ENCODE measurements at places on chromosomes 3 and 15. TPM values are rescaled to one million over a fixed set of nuclear protein-coding genes. Genes with fewer than 3 reads are reported as not detected.

OR5K2 gene
- not detected for total RNA-seq

IMPG2 gene
- 0.18 TPM for total RNA-seq

DAG1 gene
- total RNA-seq: 30.8 TPM

PLSCR2 gene
- total RNA-seq: not detected

PLA2G4D gene
- not detected for total RNA-seq

All from IMR-90 (cell line).